Putamen (tissue), 1 donor: ENCODE measurements at places on chromosomes 2 and 18.

GRCh38 chr2:100321179-100321865 lies 979 bp downstream of the LONRF2 start:
- DNase-seq, result no peak

GRCh38 chr2:71962350-71962749 lies 185.3 kb downstream of the CYP26B1 start:
- DNase-seq, result no peak

DNA sequence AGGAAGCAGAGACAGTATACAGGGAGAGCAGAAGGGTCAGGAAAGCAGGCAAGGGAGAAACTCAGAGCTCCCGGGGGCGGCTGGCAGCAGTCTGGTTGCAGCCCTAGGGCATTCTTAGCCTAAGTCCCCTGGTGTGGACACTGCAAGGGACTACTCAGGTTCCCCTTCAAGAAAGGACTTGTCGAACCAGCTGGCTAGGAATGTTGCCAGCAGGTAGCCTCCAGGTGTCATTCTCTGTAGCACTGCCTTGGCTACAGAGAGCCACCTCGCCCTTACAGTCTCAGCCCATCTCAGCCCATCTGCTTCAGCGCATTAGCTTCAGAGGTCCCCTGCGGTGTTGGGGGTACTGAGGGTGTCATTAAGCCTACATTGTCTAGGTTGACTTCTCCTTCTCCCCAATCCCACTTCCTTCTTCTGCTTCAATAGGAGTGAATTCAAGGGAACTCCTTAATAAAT lies 11.3 kb upstream of the TMSB10 start:
- DNase-seq, result no peak

- no peak for DNase-seq
These were observed 6.7 kb downstream of the DLX1 start for GRCh38 chr2:172091761-172092566.

DNA sequence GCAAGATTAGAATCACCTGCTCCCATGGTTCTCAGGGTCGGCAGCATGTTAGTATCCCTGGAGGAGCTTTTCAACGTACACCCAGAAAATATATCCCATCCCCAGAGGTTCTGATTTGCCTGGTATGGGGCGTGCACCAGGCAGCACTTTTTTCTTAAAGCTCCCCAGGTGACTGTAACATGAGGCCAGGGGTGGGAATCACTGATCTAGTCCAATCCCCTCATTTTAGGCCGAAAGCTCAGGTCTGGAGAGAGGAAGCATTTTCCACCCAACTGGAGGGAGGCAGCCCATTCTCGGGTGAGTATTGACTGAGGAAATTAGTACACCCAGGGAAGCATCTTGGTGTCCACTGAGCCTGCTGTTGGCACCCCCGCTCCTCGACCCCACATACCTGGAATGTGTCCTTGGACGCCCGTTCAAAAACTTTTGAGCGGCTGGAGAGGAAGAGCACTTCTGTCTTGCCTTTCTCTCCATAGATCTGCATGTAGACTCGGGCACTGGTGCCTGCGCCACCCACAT lies 94.3 kb downstream of the LOXHD1 start:
- DNase-seq, result no peak

DNA sequence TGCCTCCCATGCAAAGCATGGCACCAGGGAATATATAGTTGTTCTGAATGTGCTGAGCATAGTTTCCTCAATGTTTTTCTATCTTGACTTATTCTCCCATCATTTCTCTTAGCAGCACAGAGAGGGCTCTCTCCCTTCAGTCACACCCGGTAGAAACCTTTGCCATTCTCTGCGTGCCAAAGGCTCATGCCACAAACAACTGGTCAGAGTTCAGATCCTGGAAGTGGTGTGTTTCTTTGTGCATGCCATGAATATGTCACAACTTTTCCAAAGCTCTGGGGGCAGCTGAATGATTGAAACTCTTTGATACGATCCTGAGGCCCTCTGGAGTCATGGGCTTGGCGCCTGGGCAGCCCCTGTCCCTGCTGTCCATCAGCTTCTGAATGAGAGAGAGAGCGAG lies 28.0 kb upstream of the EDAR start:
- DNase-seq, result no peak
